Stimulated activated CD8-positive, alpha-beta memory T cell treated with anti-CD3 and anti-CD28 coated beads, Interleukin-7, amount 100 ng/mL, for 1 hour (primary cell): ENCODE measurements at places on chromosomes 2 and 18.

DNA sequence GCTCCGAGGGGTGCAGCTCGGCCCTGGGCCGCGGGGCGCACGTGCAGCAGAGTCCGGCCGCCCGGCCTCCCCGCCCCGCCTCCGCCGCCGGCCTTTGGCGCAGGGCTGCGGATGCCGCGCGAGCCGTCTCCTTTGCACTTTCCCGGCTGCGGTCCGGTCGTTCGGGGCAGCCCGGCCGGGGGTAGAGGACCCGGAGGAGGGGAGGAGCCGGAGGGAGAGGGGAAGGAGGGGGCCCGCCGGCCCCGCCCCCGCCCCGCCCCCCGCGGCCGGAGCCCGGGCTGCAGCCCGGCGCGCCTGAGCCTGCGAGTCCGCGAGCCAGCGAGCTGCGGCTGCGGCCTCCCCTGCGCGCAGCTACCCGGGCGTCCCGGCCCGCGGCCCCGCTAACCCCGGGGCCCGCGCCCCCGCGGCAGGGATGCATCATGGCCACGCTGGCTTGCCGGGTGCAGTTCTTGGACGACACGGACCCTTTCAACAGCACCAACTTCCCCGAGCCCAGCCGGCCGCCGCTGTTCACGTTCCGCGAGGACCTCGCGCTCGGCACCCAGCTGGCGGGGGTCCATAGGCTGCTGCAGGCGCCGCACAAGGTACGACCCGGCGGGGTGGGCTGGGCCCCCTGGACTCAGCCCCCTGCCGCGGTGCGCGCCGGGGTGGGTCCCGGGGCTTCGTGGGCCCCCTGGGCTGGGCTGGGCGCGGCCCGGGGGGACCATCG is at the start of gene FHOD3:
TSS of gene FHOD3 (plus strand) at position 297 of the 709 bp plus-strand sequence. CDS start at position 420, 123 bp downstream.
- DNase-seq = no peak

GRCh38 chr2:191427031-191427430 is 181.8 kb downstream of the MYO1B start:
- no peak for DNase-seq

DNA sequence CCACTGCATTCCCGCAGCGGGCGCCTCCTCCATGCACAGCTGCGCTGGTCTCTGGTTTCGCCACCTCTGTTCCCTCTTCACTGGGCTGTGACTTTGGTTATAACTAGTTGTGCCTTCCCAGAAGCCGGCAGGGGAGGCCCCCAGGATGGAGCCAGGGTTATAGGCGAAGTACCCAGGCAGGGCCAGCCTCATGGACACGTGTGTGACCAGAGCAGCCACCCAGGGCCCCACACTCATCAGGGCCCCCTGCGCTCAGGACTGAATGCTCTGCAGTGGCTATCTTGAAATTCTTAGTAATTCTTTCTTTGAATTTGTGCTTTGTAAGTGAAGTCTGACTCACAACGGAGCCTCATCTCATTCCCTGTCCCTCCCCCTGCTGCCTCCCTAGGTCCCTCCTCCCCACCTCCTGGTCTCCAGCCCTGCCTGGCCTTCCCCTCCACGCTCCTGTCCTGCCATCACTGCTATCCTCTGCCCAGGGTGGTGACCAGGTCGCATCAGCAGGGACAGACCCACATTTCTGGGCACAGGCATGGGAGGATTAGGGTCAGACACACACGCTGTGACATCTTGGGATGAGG is 38.1 kb upstream of the LBH start:
- DNase-seq = no peak

DNA sequence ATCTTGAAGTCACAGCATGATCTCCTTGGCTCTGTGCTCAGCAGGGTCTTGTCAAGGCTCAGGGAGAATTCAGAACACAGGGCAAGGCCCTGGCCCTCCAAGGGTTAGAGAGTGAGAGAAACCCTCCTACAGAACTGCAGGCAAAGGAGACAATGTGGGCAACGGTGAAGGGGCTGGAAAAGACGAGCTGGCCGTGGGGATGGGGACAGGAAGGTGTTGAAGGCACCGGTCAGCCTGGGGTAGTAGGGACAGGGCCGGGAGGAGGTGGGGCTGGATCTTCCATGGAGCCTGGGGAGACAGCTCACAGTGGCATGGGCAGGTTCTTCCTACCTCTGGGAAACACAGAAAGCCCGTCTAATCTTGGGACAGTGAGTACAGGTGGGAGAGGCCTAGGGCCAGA is 92.2 kb upstream of the MCFD2 start:
- no peak for DNase-seq

DNA sequence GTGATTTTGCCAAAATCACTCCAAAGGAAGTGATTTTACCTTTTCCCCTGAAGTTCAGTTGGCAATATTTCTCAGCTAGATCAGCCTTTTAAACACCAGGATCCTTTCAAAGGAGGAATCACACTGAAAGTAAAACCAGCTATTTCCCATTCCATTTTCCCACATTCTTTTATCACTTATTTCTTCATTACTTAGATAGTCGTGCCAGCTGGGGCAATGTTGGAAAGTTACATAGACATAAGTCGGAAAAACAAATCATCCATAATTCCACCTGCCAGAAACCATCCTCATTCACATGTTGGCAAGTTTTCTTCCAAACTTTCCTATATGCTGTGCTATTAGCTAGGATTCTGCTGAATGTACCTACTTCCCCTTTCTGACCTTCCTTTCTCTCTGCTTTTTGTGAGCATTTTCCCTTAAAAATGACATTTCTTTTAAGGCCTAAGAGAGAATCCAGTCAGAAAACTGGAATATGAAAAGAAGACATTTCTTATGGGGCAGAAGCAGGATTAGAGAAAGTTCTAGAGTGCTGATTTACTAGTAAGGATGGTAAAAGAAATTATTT is 170.0 kb upstream of the STK17B start:
- no peak for DNase-seq

GRCh38 chr2:130246430-130246829 is 48.2 kb upstream of the TUBA3E start:
- DNase-seq = no peak

- DNase-seq = no peak
Measured at GRCh38 chr2:173673640-173674039, 291.5 kb downstream of the SP3 start.

GRCh38 chr2:65276609-65277008 is 49.0 kb downstream of the ACTR2 start:
- DNase-seq = no peak

- no peak for DNase-seq
Measured at GRCh38 chr2:96636551-96637171, 1.5 kb downstream of the KANSL3 start.

GRCh38 chr2:123366239-123366837 is 658.7 kb upstream of the CNTNAP5 start:
- no peak for DNase-seq

GRCh38 chr18:60193780-60194179 is 178.8 kb downstream of the MC4R start:
- DNase-seq = no peak

DNA sequence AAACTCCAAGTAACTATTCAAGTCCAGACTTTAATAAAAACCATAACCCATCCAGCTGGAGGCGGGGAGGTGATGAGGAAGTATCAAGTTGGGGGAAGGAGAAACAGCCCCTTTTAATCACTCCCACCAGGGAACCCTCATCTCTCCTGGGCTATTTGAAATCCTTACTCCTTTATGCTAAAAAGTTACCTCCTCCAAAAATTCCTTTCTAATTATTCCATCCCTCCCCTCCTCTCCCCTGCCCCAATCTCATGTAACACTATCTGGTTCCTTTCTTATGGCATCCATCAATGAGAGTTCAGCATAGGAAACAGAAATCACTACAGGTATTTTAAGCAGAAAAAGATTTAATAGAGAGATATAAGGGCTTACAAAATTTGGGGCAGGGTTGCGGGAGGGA is 9.3 kb upstream of the SLC14A2 start:
- DNase-seq = no peak

- DNase-seq = no peak
Measured at GRCh38 chr2:98935111-98935770, 784 bp downstream of the CRACDL start.

GRCh38 chr2:59034837-59035236 is 793.7 kb upstream of the FANCL start:
- DNase-seq = no peak

- DNase-seq = no peak
Measured at GRCh38 chr18:46550609-46551008, 106.4 kb downstream of the LOXHD1 start.

DNA sequence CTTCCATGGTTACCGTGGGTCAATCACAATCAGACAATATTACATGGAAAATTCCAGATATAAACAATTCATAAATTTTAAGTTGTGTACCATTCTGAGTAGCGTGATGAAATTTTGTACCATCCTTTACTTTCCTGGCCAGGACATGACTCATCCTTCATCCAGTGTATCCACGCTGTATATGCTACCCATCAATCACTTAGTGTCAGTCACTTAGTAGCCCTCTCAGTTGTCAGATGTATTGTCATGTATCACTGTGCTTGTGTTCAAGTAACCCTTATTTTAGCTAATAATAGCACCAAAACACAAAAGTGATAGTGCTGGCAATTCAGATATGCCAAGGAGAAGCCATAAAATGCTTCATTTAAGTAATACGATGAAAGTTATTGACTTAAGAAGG is 282.6 kb downstream of the CPS1 start:
- no peak for DNase-seq

DNA sequence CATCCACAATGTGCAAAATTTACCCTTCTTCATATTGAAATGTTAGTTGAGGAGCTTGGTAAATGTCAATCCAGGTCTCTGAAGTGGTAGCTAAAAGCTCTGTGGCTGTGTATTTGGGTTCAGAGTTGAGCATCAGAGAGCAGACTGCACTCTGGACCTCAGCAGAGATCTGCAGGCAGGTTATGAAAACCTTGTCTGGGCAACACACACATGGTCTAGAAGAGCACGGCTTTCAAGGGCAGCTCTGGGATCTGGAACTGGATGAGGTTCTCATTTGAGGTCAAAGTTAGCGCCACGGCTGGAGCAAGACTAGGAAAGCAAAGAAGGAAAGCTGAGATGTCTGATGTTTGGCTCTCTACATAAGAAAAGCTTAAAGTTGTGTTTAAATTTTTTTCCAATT is 243.0 kb downstream of the SH3BP4 start:
- no peak for DNase-seq

- no peak for DNase-seq
Measured at GRCh38 chr18:25350489-25351251, 1.3 kb downstream of the ZNF521 start.

DNA sequence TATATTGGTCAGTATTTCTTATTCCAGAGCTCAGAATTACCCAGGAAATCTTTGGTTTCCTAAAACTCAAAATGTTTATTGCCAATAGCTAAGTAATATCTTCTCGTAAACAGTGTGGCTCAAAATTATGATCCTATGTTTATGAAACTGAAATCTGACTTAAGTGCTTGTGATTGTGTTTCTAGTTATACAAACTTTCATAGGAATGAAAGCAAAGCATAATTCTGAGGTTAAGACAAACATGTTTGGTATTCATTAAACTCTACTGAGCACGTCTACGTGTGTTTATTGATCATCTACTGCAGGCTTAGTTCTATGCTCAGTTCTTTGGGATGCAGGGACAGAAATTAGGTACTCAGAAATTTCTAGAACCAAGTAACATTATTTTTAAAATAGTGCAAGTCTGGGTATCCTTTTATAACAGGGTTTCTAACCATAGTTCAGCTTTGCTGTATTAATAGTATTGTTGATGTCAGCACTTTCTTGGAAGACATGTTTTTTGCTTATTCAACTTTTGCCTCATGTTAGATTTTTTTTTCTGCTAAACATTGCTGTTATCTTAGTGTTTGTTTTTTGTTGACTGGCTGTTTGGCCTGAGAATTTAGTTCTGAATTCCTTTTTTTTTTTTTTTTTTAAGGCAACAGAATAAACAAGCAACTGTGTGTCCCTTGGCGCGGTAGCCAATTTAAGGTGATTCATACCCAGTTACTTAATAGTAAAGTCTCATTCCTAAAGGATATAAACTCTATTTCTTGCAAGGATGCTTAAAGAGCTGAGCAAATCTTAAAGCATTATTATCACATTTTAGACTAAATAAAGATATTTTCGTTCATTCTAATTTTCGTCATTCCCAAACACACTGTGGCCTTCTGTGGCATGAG is 31.3 kb downstream of the PTPRM start:
- no peak for DNase-seq

DNA sequence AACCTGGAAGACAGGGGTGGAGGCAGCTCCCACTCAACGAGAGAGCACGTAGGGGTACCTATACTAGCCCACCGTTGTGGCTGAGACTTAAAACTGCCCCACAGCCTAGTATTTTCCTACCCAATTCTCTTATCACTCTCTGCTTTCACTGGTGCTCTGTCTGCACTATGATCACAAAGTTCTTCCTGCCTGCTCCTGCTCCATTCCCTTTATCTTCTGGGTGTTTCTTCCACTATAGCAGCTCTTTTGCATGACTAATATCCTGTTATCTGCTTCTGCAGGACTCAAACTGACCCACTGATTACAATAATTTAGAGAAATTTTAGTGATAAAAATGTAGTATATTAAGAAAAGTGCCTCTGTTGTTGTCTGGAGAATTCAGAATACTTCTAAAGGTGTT is 184.8 kb downstream of the LRP1B start:
- no peak for DNase-seq

GRCh38 chr2:101149241-101150192 is 1.7 kb downstream of the TBC1D8 start:
- DNase-seq = no peak

- no peak for DNase-seq
Measured at GRCh38 chr2:48175254-48175653, 269.0 kb upstream of the FBXO11 start.

GRCh38 chr2:58052978-58053377 is 6.4 kb downstream of the VRK2 start:
- DNase-seq = no peak

- DNase-seq = no peak
Measured at GRCh38 chr2:108640731-108641130, 78.6 kb upstream of the RANBP2 start.

GRCh38 chr2:198966269-198966668 is 491.5 kb downstream of the SATB2 start:
- DNase-seq = no peak

DNA sequence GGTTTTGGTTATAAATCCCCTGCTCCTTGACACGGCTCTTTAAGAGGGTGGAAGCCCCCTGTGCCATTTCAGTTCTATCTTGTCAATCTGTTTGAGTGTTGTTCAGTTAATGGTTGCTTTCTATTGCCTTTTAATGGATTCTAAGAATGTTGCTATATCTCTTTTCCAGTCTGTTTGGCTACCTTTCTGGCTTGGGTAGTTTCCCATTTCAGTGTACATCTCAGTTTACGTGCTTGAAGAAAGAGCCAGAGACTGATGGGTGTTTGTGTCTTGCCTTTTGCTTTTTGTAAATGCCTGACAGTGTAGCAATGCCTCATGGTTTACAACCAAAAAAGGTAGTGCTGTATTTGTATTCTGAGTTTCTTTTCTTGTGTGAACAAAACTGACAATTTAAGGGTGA is 45.3 kb downstream of the SPATS2L start:
- DNase-seq = no peak
